H1 (cell line): ENCODE measurements at places on chromosomes 2 and 18. TPM values are rescaled to one million over a fixed set of nuclear protein-coding genes. Genes with fewer than 3 reads are reported as not detected.

DNA sequence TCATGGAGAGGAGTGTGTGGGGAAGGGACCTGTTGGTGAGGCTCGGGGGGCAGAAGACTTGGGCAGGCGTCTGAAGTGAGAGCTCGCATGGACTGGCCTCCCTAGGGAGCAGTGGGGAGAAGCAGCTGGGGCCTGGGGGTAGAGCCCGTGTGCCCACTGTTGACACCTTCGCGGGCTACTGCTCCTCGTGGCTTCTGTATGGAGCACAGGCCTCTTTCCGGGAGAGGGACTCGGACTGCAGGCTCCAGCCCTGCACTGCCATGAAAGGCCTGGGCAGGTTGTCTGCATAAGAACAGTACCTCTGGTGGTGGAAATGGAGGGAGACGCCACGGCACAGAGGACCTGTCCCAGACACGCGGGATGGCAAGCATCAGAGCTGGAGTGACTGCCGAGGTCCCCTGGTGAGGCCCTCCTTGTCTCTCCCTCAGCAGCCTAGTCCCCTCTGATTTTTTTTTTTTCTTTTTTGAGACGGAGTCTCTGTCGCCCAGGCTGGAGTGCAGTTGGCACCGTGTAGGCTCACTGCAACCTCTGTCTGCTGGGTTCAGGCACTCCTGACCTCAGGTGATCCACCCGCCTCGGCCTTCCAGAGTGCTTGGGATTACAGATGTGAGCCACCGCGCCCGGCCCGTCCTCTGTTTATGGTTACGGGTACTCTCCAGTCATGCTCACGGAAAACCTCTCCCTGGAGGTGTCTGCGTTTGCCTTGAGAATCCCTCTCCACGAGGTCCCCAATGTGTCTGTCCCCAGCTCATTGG, 44.7 kb upstream of the PTMA start:
- DNase-seq, result peak; percentile 57

- DNase-seq, result no peak
Observed at GRCh38 chr2:113176696-113177355, 3.1 kb downstream of the PSD4 start.

Gene GKN2
- not detected in 2 replicates for total RNA-seq

Gene ARHGEF4
- 13.3 and 14.6 TPM in 2 replicates for total RNA-seq

Gene KHK
- total RNA-seq, result 17.7 and 20.5 TPM in 2 replicates
